ENCODE measurements at places on chromosomes 3 and 15.

GRCh38 chr3:88150806-88151205 lies 1.0 kb downstream of the C3orf38 start:
- DNase-seq = no peak

DNA sequence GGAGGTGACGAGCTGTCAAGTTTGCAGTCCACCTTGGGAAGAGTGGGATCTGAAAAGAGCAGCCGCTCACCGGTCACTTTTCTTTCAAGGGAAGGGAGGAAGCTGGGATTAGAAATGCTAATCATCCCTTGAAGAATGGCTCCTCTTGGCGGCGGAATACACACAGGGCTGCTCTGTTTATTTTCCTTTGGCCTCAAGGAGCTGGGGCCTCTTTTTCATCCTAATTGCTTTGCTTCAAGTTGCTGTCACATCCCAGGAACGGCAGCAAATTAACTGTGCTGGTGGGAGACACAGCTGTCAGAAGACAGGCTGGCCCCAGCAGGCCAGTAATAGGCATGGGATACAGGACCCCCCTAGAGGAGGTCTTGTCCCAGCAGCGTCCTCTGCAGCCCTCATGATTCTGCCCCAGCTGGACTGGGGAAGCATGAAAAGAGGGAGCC lies 6.7 kb downstream of the KBTBD13 start:
- no peak for DNase-seq

- DNase-seq = no peak
Measured at GRCh38 chr3:98555025-98555379, 23.2 kb downstream of the GPR15 start.

DNA sequence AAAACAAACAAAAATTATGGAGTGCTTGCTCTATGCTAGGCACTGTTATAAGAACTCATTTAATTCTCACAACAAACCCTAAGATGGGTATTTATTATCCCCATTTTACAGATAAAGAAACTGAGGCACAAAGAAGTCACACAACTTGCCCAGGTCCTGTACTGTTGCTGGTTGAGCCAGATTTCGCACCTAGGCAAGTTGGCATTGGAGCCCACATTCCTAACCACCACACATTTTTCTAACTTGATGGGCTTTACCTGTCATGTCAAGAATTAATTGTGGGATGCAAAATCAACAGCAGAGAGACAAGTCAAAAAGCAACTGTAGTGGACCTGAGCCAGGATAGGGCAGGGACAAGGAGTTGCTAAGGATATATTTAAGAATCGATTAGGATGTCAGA lies 47.9 kb upstream of the VILL start:
- no peak for DNase-seq

- DNase-seq = no peak
Measured at GRCh38 chr3:76958274-76958673, 81.6 kb upstream of the ROBO2 start.

DNA sequence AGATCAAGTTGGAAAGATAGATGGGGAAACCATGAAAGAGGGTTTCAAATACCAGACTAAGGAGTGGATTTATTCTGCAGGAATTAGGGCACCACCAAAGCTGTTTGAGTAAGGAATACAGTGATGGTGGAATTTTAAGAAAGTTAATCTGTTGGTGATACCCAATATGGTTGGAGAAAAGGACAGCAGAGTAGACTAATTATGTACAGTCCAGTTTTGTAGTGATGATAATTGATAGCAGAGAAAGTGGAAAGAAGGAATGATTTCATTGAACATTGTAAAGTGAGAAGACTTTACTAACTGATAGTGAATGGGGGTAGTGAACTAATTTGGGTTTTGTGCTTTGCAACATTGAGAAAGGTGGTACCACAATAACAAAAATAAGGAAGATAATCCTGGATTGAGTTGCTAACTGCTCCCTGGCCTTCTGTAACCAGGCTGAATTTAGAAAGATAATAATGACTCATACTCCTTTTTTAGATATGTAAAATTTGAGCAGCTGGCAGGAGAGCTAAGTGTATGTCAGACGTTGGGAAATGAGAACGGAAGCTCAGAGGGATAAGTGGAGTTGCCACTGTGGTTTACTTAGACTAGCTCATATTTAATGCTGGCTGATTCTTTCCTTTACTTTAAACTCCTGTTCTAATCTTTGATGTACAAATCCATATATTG lies 16.9 kb downstream of the TCAIM start:
- no peak for DNase-seq

GRCh38 chr3:72582211-72582878 lies 265.9 kb downstream of the SHQ1 start:
- no peak for DNase-seq

DNA sequence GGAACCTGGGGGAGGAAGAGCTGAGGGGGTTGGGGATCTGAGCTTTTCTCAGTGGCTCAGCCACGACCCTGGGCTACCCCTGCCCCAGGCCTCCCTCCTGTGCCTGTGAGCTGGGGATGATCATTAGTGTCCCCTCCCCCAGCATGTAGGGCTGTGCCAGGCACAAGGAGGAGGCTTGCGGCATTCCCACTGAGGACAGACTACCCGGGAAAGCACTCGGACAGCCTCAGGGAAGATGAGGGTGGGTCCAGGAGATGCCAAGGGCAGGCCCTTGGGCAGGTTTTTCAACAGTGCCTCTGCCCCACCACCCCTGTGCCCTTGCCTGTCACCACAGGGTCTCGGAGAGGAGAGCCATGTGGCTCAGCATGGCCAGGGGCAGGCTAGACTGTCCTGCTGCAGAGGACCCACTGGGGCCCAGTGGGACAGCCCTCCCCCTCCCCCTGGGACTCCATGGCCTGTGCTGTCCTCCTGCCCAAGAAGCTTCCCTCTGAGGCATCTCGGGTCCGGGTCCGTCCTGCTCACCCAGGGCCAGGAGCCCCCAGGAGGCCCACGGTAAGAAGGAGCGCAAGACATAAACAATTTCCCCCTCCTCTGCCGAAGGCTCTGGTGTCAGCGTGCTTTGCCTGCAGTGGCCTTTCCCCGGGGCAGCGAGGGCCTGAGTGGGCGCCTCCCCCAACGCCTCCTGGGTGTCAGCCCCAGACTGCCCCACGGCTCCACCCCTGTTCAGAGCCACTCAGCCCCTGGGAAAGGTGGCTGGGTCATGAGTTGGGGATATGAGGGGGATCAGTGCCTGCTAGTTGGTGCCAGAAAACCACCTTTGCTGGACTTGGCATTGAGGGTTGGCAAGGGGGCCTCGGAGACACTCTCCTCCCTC lies 192.5 kb downstream of the GOLGA6L6 start:
- no peak for DNase-seq

- DNase-seq = peak; percentile 57
Measured at GRCh38 chr15:56496635-56497034, 31.7 kb upstream of the MNS1 start.

GRCh38 chr15:99616773-99617342 lies 51.1 kb downstream of the MEF2A start:
- no peak for DNase-seq

DNA sequence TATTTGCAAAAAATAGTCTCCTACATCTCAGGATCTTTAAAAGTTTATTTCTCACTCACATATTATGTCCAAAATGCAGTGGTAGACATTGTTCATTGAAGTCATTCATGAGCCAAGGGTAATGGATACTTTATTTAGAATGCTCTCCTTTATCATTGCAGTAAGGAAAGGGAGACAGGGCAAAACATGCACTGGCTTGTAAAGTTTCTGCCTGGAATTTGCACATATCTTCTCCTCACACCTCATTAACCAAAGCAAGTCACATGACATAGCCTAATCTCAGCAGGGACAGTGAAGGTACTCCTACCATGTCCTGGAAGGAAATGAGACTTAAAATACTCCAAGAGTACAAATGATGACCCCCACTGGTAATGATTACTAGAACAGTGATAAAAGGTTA lies 333.7 kb upstream of the EPHA3 start:
- DNase-seq = no peak

DNA sequence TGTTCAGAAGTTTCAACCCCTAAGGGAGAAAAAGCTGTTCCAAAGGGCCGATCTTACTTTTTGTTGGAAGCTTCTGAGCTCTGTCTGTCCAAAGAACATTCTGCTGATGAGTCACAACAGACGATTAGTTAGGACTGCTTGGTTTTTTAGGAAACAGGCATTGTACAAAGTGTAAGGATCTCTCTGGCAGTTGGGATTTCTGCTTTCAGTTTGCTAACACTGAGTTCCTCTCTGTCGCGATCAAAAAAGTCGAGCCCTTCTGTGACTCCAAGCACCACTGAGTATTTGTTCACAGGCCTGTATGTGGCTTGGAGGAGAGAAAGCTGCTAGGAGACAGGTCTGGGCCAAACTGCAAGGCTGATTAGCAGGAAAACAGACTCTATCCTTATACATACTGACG lies 91.8 kb upstream of the PFN2 start:
- no peak for DNase-seq

GRCh38 chr15:69289342-69290146 lies 9.2 kb upstream of the PAQR5 start:
- no peak for DNase-seq

GRCh38 chr15:64249406-64249805 lies 86.6 kb upstream of the PPIB start:
- DNase-seq = no peak

DNA sequence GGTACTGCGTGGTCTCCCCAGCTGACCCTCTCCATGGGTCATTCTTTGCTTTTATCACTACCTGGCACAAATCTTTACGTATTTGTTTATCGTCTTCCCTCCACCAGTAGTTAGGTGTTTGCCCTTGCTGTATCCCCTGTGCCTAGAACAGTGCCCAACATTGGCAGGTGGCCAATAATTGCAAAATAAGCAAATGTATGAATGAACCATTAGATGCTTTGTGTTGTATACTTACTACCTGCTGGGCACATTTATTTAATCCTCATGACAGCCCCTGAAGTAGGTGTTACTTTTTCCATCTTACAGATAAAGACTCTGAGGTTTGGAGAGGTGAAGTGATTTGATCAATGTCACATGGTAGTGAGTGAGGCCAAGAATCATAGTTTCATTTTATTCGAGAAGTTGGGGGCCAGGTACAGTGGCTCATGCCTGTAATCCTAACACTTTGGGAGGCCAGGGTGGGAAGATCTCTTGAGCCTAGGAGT lies 2.0 kb upstream of the TWF2 start:
- no peak for DNase-seq

GRCh38 chr3:126450744-126451143 lies 24.9 kb downstream of the ZXDC start:
- no peak for DNase-seq

- no peak for DNase-seq
Measured at GRCh38 chr3:139778682-139779233, 101.0 kb upstream of the NMNAT3 start.

DNA sequence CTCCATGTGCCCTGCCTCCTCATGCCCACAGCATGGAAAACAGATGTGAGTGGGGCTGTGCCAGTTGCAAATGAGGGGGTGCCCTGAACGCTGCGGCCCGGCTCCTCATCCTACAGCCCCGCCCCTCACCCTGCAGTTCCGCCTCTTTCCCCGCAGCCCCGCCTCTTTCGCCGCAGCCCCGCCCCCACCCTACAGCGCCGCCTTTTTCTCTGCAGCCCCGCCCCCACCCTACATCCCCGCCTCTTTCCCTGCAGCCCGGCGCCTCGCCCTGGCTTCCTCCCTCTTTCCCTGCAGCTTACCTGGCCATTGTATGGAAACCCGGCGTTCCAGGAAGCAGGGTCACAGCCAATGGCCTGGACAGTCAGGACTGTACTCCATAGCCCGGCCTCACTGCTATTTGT lies 284.9 kb downstream of the TLE3 start:
- no peak for DNase-seq

DNA sequence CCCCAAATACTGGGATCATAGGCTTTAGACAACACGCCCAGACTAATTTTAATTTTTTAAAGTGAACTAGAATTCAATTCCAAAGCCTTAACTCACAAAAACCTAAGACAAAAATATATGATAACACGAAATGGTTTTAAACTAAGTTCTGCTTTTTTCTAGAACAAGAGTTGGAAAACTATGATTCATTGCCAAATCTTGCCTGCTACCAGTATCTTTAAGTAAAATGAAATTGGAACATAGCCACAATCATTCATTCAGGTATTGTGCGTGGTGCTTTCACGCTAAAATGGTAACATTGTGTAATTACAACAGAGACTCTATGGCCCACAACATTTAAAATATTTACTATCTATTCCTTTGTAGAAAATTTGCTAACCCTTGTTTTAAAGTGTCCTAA lies 488.0 kb upstream of the ZNF385D start:
- DNase-seq = no peak

DNA sequence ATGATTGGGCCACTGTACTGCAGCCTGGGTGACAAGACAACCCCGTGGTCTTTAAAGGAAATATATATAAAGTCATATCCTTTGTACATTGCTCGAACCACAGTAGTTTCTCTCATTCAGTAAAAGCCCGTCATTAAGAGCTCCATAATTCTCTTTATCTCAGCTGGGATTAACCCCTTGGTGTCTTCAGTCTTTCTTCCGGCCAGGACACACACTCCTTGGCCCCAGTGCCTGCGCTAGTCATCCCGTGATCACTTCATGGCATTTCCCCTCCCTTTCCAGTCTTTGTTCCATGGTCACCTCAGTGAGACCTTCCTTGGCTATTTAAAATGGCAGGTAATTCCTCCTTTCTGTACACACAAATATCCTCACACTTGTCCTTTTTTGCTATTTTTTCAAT lies 3.3 kb downstream of the RPL35A start:
- no peak for DNase-seq

GRCh38 chr3:14803981-14804834 lies 14.6 kb upstream of the FGD5 start:
- DNase-seq = no peak

Data from NCI-H2171 (cell line).